ENCODE measurements at places on chromosomes 11 and 22.

GRCh38 chr11:112619106-112619505 is 342.1 kb upstream of the NCAM1 start:
- no peak for DNase-seq

- DNase-seq: no peak
These were observed 144.6 kb upstream of the RASSF10 start for GRCh38 chr11:12864316-12865156.

- peak; percentile 78 for DNase-seq
These were observed 506.1 kb downstream of the BRD1 start for GRCh38 chr22:49321477-49322055.

DNA sequence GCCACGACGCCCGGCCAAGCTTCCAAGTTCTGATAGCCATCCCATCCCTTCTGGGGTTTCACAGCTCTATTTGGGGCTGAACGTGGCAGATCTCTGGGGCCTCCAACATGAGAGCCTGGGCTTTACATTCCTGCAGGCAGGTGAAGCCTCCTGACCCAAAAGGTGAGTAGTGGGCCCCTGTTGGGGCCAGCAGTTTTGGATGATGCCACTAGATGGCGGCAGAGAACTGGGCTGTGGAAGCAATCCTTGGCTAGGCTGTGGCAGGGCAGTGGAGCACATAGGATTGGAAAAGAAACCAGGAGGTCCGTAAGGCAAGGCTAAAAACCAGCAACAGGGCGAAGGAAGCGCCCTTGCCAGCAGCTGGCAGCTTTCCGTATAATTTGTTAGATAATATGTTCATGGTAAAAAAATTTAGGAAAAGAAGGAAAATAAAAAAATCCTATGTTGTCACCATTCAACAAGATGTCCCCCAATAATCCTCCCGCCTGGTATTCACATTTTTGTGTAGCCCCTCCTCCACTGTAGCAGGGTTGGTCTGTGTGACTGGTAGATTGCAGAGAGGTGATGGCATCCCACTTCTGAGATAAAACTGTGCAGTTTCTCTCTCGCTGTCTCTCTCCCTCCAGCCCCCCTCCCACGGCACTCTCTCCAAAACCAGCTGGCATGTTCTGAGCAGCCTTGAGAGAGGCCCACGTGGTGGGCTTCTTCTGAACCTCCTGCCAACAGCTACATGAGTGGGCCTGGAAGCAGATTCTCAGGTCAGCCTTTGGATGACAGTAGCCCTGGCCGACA is 43.6 kb upstream of the OR4B1 start:
- peak; percentile 32 for DNase-seq

GRCh38 chr11:110297076-110297725 is 787 bp upstream of the RDX start:
- DNase-seq: no peak

GRCh38 chr11:26992031-26992541 is 1.8 kb upstream of the FIBIN start:
- DNase-seq: no peak

DNA sequence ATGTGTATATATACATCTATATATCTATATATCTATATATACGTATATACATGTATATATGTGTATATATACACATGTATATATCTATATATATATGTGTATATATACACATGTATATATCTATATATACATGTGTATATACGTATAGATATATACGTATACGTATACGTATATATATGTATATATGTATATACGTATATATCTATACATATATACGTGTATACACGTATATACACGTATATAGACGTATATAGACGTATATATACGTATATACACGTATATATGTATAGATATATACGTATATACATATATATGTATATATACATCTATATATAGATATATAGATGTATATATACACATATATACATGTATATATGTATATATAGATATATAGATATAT is 25.1 kb upstream of the CAPRIN1 start:
- DNase-seq: no peak

- DNase-seq: no peak
These were observed 21.6 kb upstream of the PEX26 start for GRCh38 chr22:18056161-18056666.

DNA sequence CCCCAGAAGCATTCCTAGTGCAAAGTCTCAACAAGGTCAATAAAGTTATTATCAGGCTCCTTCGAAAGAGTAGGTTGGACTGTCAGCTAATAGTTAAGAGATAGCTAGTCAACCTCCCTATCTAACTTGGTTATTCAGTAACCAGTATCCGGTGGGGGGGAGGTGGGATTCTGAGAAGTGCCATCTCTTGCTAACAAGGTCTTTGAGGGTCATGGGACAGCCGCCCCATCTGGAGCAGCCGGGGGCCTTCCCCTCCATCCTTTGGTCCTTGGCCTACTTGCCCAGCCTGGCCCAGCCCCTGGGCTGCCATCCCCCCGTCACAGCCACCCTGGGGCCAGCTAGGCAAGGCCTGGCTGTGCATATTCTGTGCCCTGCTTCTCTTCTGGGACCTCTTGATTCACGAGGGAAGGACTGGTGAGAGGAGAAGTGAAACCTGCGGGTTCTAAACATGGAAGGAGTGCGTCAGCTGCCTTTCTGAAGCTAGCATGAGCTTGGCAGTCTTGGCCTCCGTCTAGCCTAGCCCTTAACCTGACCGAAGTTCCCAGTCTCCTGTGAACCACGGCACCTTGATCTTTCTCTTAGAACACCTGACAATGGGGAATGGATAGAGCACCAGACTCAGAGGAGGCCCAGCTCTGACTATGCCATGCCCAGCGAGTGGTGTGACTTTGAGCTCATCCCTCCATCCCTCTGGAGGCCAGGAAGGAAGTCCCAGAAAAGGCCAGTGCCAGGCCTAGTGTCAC is 9.3 kb downstream of the SLC37A2 start:
- no peak for DNase-seq

DNA sequence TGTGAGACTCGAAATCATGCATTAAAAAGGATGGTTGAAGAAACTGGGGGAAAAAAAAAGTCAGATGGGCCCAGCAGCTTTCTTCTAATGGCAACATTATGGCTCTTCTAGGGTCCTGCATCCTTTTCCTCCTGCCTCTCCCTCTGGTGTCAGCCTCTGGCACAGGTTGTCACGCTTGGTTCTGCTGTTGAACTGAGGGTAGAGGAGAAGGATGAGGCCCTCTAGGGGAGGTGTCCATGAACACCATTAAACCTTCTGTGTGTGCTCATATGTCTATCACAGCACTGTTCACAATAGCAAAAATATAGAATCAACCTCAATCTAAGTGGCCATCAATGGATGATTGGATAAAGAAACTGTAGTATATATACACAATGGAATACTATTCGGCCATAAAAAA is 36.0 kb downstream of the BUD13 start:
- no peak for DNase-seq

- DNase-seq: no peak
These were observed 98.5 kb downstream of the CYP2R1 start for GRCh38 chr11:14793546-14793945.

- DNase-seq: no peak
These were observed 20.8 kb downstream of the XRCC6 start for GRCh38 chr22:41641854-41642253.

GRCh38 chr11:115122274-115122673 is 381.9 kb downstream of the CADM1 start:
- peak; percentile 58 for DNase-seq

DNA sequence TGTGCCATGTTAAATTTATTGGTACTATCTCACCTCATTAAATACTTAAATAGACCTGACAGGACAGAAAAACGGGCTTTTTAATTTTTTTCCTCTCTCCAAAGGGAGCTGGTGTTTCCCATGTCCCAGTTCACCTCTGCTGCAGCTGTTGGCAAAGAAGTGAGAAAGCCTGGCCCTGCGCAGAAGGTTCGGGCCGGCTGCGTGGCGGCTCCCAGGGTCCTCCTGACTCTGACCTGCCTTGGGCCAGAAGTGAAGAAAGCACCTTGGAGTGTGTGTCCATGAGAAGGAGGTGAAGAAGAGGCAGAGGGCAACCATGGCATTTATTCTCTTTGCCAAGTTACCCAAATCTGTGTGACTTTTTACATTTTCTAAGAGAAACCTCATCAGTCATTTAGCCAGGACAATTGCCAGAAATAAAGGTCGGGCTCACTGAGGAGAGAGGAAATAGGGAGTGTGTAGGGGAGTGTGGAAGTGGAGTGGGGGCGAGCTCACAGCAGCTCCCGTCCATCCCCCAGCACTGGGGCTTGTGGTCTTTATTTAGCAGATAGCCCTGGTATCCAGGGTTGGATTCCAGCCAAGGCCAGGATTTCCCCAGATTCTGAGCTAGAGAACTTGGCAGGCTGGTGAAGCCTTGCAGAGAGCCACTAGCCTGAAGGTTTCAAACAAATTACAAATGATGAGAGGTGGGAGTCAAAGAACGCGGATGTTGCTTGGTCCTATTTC is 102.4 kb upstream of the CADM1 start:
- DNase-seq: no peak

DNA sequence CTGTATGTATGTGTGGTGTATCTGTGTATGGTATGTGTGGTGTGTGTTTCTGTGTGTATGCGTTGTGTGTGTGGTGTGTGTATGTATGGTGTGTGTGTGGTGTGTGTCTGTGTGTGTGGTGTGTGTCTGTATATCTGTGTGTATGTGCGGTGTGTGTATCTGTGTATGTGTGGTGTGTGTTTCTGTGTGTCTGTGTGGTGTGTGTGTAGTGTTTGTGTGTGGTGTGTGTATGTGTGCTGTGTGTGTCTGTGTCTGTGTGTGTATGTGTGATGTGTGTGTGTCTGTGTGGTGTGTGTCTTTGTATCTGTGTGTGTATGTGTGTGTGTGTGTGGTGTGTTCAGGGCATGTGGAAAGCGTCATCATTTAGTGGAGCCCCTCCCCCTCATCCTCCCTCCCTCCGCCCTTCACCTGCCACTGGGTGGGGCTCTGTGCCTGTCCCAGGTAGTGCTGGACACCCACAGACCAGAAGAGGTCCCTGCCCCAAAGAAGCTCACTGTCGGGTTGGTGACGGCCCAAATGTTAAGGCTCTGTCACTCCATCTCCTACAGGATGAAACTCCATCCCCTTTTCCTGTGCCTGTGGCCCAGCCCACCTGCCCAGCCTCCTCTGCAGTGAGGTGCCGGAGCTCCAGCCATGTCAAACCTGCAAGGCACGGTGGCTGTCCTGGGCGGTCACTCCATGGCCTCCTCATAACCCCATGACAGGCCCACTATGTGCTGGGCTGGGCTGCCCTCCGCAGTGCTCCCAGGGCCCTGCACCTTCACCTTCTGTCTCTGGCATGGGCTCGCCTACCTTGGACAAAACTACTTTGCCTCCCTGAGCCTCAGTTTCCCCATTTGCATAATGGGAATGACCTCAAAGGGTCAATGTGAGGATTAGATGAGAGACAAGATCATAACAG is 23.4 kb upstream of the SHISAL1 start:
- DNase-seq: no peak

All from lower leg skin (tissue), 4 donors.